ENCODE measurements at places on chromosomes 11 and 22.

DNA sequence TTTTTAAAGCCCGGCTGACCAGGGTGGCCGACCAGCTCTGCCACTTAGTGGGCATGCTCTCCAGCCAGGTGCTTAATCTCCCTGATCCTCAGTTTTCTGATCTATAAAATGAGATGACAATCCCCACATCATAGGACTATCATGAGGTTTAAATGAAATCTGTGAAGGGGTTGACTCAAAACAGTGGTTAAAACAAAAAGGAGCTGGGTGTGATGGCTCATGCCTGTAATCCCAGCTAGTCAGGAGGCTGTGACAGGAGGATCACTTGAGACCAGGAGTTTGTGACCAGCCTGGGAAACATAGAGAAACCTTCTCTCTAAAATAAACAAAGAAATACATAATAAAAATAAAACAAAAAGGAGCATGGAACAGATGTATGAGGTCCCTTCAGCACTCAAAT, 3.6 kb upstream of the C11orf86 start:
- DNase-seq = no peak

GRCh38 chr11:118930094-118930712, 4.5 kb upstream of the BCL9L start:
- DNase-seq = peak; percentile 77

GRCh38 chr11:77067861-77068443, 1.2 kb downstream of the CAPN5 start:
- DNase-seq = peak; percentile 18

DNA sequence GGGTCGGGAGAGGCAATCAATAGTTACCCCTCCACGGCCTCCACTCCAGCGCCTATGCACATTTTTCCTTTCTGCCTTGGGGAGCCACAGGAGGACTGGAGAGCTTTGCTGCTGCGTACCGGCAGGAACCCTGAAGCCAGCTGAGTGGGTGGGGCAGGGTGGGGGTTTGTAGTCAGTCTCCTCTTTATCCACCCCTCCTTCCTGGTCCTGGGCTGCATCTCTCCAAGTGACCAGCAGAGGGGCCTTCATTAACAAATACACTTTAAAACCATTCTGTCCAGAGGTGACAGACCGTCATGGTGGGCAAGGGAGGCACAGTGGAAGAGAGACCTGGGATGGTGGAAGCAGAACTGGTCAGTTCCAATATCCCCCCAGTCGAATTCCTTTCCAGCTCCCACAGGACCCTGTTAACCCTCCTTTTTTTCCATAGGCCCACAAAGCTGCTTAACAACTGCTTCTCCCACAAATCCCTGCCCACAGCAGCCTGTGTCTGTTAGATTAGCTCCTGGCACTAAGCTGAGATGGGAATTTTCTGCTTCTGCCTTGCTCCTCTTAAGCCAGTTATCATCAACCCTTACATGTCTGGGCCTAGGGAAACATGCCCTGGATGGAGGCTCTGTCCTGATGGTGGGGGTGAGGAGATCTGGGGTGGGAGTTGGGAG, 3.9 kb upstream of the ABCG4 start:
- DNase-seq = peak; percentile 88

DNA sequence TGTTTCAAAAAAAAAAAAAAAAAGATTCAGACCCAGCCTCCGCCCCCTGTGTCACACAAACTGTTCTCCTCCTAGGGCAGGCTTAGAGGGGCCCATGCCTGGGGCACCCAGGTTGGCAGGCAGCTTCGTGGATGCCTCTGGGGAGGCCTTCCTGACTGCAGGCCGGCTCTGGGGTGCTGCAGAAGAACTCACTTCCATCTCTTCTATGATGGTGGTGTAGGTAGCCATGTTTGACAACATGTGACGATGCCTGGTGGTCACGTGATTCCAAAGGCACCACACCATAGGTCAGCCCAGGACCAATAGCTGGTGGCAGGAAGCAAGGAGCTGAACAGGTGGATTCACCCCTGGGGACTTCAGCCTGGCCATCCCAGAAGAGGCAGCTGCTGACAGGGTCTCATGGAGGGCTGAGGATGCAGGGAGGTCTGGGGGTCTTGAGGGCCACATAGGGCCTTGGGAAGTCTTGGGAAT, 24.1 kb upstream of the CELSR1 start:
- DNase-seq = peak; percentile 84

DNA sequence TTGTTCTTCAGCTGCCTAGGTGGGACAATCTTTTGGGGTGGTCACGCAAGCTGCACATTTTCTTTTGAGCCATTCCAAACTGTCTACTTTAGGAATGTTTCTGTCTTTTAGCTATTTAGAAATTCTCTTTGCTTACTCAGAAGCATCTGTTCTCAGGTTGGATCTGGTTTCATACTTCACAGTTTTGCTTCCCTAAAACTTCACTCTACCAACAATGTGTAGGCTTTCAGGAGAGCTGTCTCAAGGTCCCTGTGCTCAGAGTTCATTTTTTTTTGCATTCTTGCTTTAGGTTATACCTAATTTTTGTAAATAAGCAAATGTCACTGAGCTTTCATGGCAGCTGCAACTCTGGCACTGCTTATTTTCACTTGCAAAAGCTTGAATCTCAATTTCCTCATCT, 36.7 kb downstream of the CCDC90B start:
- DNase-seq = no peak

- no peak for DNase-seq
These were observed 265.5 kb upstream of the NARS2 start for GRCh38 chr11:78840200-78840599.

- no peak for DNase-seq
These were observed 22.4 kb downstream of the ADM start for GRCh38 chr11:10327254-10327653.

GRCh38 chr11:99718291-99718690, 697.5 kb downstream of the CNTN5 start:
- no peak for DNase-seq

- DNase-seq = no peak
These were observed 20.9 kb upstream of the SCUBE1 start for GRCh38 chr22:43364169-43364435.

DNA sequence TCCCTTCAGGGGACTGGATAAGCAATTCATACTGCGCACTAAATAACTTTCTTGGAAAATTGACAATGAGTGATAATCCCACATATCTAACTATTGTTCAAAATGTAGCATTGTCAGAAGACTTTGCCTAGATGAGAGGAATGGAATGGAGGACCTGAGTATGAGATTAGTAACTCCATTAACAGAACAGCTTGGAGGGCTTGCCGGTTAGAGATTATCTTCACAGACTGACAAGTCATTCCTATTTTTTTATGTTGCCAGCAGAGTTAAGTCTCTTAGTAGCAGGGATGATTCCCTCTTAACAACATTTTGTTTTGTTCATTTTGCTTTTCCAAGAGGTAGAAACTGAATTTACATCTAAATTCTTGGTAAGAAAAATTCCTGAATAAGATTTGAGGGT, 7.1 kb upstream of the BACE1-AS start:
- peak; percentile 67 for DNase-seq

DNA sequence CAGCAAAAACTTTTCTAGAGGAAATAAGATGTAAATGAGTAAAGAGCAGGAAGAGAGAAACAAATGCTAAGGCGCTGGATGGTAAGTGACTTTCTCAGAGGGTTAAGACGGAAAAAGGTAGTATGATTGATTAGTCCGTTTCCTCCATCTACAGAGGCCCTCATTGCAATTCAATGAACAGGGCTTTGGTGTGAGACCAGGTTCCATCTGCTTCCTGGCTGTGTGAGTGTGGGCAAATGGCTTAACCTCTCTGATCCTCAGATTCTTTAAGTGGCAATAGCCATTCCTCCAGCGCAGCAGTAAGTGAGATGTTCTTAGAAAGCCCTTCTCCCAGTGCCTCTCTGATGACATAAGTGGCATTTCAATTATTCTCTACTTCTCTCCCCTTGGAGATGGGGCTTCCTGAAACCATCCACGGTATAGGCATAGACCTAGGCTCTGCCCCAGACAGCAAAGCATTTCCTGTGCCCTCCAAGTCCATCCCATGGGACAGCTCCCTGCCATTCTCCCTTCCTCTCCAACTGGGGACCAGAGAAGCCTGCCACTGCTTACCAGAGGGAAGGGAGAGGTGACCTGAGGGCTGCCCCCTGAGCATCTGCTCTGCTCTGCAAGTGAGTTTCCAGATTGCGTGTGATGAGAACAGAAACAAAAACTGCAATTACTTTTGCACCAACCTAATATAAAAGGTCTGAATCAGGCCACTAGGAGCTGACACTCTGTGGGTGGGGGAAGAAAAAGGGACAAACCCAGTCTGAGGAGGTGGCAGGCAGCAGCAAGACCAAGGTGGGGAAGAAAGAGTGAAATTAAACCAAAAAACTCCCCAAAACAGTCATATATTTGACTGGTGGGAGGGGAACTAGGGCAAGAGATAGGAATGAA, 12.7 kb upstream of the CD44 start:
- DNase-seq = no peak

- DNase-seq = peak; percentile 22
These were observed 1.9 kb upstream of the POLD4 start for GRCh38 chr11:67355023-67355793.

DNA sequence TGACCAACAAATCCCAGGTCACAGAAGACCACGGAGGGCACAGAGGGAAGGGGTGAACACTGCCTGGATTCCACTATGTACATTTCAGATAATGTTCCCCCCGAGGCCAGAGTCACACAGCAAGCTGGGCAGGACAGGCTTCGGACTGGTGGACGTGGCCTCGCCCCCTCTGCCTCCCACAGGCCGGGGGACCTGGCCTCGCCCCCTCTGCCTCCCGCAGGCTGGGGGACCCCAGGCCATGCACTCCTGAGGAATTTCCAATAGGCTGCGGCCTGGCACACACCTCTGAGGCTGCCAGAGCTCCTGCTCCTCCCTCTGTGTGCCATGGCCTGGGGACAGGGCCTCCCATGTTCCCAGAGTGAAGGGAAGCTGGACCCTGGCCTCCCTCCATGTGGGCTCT, 1352.8 kb downstream of the BRD1 start:
- no peak for DNase-seq

- DNase-seq = no peak
These were observed 195.0 kb upstream of the NECTIN1 start for GRCh38 chr11:119924017-119924416.

GRCh38 chr22:39706376-39707140, 136.0 kb downstream of the CACNA1I start:
- no peak for DNase-seq

- DNase-seq = no peak
These were observed 51.3 kb downstream of the BTG4 start for GRCh38 chr11:111460856-111461255.

DNA sequence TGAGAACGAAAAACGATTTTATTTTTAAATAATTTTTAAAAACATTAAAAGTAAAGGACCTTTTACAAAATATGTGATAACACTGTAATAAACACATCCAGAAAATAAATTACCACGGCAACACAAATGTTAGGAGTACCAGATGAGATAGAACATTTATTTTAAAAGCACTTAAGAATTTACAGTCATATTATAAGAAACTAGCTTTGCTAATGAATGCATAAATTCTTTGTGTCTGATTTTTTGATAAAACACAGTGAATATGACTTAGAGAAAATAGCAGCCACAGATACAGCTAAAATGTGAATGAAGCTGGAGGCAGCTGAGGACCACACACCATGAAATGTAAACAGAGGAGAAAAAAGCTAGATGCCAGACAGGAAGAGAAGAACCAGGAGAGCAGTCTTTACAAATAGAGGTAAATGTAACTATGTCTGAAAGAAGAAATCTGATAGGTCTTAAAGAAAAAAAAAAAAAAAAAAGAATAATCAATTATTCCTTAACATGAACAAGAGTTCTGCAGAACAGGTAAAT, 14.6 kb downstream of the CCDC34 start:
- no peak for DNase-seq

- DNase-seq = no peak
These were observed 37.8 kb upstream of the CCDC179 start for GRCh38 chr11:22898036-22898435.

GRCh38 chr22:17578136-17578754, 14.9 kb downstream of the SLC25A18 start:
- no peak for DNase-seq

GRCh38 chr11:78533399-78533798, 41.3 kb downstream of the NARS2 start:
- DNase-seq = no peak

GRCh38 chr11:76560219-76560618, 110.3 kb downstream of the LRRC32 start:
- DNase-seq = no peak

GRCh38 chr22:23877566-23877965, 16.6 kb upstream of the MIF start:
- no peak for DNase-seq

GRCh38 chr11:16921019-16921418, 93.2 kb downstream of the PLEKHA7 start:
- DNase-seq = no peak

GRCh38 chr11:111957663-111958444, 20.7 kb downstream of the DIXDC1 start:
- no peak for DNase-seq

- DNase-seq = no peak
These were observed 11.4 kb downstream of the AASDHPPT start for GRCh38 chr11:106088896-106089295.

DNA sequence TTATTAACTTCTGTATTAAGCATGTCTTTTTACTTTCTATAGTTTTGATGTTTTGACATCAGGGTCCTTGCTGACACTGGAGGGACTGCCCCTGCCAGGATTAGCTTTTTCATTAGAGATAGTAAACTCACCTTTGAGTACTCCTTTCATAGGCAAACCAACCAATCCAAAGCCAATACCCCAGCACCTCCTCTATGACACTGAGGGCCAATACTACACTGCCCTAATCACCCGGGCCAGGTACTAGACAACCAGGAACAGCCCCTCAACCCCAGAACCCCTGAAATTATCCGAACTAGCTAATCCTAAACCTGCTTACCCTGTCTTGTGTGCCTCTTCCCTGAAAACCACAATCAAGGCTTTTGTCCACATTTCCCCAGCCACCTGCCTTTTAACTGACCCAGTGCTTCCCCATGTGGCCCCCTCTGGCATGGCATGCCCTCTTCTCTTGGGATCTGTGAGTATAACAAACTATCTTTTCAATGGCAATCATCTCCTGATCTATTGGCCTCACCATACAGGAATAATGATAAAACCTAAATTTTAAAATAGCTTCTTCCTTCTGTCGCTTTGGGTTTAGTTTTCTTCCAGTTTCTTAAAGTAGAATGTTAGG, 31.2 kb downstream of the RAB6A start:
- peak; percentile 51 for DNase-seq

- DNase-seq = no peak
These were observed 1.9 kb upstream of the RFPL3 start for GRCh38 chr22:32355760-32356159.

DNA sequence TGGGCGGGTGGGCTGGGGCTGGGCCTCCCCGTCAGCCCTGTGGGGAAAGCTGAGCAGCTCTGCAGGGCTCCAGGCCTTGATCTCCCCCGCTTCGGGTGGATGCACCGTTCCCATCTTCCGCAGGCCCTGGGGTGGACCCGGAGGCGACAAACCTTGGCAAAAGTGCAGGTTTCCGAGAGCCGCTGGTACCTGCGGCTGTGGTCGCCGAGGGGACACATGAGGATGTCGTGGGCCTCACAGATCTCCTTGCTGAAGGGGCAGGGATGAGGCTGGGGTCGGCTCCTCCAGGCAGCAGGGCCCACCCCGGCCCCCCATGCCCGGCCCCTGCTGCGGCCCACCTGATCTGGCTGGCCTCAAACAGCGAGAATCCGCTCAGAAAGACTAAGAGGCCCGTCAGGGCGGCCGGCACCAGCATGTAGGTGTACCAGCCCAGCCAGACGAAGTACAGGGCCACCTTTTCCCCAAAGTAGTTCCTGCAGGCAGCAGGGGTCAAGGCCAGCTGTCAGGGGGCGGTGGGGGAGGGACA, 11.8 kb downstream of the ANO9 start:
- no peak for DNase-seq

- DNase-seq = no peak
These were observed 860 bp downstream of the PRMT3 start for GRCh38 chr11:20388096-20389055.

All from D341Med (cell line).